Stimulated activated CD8-positive, alpha-beta memory T cell treated with anti-CD3 and anti-CD28 coated beads, Interleukin-4, amount 100 ng/mL, for 1 hour (primary cell): ENCODE measurements at places on chromosomes 3 and 15.

GRCh38 chr3:2599471-2599870 lies 500.8 kb downstream of the CNTN4 start:
- no peak for DNase-seq

DNA sequence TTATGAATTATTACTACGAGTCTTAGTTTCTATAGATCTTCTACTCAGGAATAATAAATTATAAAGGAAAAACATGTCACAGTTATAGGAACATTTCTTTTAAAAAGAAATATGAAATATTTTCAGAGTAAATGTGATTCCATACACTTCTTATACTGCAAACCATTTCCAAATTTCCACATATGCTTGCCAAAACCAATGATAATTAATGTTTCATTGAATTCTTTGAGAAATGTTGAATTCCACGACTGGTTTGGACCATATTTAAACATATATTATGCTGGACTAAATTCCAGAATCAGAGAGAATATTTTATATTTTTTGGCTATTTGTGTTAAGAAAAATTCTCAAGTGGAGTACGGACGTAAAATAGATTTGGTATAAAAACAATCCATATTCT lies 144.6 kb downstream of the EPHA3 start:
- DNase-seq, result no peak

GRCh38 chr15:37981775-37982174 lies 47.3 kb downstream of the TMCO5A start:
- no peak for DNase-seq

DNA sequence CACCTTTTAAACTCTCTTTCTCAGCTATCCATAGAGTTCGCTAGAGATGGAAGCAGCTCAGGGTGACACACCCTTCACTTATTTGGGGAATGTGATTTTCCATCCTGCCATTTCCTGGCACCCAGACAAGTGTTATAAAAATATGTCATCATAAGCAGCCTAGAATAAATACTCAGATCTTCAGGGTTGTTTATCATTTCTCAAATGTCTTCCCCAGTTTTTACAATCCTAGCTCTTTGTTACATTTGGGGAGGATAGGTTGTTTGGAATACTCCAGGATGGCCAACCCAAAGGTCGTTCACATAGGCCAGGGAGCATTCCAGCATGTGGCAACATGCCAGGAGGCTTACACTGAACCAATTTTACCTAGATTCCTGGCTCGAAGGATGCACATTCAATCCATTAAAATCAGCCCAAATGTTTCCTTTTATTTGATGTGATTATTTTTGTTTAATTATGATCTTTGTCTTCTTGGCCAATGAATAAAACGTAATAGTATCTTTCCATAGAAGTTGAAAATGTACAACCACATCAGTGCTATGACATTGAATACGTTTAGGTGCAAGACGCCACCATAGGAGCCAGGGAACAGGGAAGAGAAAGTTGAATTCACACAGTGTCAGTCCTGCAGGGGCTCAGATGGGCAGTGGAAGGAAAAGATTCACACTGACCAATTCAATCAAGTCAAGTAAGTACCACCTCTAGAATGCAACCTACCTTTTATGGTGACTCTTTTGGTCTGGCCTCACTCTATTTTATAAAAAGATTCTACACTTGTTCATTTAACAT lies 537.7 kb upstream of the MDFIC2 start:
- no peak for DNase-seq

DNA sequence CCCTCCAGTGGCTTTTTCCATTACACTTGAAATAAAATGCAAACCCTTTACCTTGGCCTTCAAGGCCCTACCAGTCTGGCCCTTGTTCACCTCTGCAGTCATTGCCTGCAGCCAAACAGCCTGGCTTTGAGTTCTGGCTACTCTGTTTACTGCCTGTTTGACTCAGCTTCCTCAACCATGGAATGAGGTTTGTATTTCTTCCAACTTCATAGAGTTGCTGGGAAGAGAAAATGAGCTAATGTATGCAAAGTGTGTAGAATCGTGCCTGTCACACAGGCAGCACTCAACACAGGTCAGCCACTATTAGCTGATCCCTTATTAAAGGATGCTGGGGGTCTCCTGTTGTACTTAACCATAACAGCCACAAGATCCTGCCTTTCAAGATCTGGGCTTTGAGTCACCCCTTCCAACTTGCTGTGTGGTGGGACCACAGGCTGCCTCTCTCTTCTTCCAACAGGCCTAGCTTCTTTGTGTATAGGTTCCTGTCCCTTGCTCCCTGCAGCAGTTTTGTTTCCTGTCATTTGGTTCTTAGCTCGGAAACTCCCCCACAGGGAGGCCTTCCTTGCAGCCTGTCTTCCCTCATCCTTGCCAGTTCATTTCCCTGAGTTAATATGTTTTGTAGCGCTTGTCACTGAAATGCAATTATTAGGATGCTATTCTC lies 6.4 kb downstream of the MED12L start:
- DNase-seq, result no peak

DNA sequence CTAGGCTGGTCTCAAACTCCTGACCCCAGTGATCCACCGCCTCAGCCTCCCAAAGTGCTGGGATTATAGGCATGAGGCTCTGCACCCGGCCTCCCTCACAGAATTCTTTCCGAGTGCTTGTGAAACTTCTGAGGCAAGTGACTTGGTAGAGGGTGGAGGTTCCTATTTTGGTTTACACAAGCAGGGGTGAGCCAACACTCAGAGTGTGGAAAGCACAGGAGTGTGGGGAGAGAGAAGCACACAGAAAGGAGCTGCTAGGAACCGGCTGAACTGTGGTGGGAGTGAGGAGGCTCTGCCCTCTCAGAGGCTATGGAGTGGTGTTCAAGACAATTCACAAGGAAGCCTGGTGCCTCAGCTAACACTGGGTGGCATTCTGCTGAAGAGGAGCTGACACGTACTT lies 7.7 kb downstream of the CAPN3 start:
- no peak for DNase-seq

- DNase-seq, result no peak
These were observed at the start of gene MB21D2 for GRCh38 chr3:192917404-192918274. Gene MB21D2 (minus strand): TSS chr3:192917856. CDS start chr3:192917840, 16 bp downstream.

DNA sequence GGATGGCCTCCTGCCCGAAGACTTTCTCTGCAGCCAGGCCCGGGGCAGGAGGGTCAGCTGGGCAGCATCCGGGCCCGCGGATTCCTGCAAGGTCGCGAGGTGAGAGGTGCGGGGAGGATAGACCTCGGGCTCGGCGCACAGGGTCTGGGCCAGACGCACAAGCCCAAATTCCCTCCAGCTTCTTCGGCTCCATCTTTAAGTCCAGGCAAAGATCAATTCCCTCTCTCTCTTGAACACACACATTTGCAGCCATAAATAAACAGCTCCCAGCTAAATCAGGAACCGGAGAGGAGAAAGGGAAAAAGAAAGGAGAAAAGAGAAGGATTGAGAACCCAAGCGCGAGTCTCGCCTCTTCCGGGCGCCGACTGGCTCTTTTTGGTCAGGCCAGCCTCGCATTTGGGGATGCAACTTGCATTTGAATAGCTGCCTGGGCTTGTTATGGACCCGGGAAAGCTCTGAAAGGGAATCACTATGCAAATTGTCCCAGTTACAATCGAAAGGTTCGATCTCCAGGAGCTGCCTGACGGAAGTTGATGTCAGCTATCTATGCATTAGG lies 14.5 kb upstream of the ONECUT1 start:
- DNase-seq, result no peak

DNA sequence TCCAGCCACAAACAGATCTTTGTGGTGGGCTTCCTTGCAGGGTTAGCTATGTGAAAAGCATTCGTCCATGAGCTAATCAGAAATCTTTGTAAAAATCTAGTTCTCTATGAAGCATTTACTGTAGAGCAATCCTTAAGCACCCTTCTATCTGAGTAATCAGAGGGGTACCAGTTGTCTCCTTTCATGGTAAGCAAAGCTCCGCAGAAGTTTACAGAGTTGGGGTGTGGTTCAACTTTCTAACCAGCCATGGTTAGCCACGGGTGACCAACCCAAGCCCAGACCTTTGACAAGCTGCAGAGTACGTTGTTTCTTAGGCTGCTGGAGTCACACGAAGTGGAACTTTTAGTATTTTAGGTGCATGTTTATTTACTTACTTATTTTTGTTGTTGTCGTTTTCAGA lies 77.4 kb downstream of the FLNB start:
- no peak for DNase-seq

DNA sequence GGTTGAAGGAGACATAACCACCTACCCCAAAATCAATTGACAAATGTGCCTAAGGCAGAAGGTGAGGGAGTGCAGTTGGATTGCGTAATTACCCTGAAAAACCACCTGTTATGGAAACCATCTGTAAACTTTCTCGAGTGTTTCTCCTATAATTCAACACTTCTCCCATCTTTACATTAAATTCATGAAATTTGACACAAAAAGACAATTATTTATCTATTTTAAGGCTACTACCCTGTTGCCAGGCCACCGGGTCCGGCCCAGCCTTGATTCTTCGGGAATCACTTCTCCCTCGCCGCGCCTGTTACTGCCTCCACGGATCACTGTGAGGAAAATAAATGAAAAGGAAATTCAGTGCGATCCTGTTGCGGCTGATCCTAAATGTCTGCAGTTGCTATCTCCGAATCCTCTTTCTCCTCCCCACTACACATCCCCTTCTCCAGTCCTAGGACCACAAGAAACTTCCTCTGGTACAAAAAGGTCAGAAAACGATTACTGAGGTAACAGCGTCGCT lies 646 bp downstream of the IQCB1 start:
- no peak for DNase-seq

DNA sequence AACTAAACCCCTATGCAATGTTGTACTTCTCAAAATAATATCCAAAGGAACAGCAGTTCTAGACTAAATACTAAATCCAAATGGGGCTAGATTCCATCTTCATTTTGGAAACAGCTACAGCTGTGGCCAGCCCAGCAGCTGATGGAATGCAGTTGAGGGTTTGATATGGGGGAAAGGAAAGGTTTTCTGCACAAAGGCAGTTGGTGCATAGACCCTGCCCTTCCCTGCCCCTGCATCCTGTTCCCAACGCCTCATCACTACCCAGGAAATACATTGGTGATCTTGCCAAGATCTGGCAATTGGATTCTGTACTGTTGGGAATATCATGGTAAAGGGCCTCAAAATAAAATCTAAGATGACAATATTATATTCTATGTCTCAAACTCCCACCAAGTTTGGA lies 43.9 kb downstream of the DTWD1 start:
- DNase-seq, result no peak

DNA sequence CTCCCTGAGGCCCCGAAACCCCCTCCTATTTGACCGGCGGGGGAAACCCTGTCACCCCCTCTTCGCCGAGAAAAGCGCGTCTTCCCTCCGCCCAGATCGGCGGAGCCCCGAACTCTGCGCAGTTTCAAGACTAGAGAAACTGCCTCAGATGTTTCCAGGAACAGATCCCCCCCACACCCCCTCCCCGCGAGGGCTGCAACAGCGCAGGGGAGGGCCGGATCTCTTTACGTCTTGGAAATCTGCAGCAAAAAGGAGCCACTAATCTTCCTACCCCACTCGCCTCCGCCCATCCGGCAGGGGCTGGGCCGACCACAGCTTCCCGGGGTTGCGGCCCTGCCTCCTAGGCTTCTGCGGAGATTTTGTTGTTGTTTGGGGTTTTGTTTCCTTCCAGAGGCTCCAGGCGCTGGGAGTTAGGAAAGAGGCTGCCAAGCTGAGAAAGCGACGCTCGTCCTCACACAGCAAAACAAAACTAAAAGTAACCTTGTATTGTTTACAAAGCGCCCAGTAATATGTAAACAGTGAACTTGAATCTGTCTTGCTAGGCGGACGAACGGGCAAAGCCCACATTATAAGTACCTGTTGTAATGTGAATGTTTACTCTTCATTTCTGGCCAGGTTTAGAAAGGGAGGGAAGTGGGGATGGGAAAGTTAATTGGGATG lies 2.2 kb downstream of the FOXB1 start:
- DNase-seq, result no peak

DNA sequence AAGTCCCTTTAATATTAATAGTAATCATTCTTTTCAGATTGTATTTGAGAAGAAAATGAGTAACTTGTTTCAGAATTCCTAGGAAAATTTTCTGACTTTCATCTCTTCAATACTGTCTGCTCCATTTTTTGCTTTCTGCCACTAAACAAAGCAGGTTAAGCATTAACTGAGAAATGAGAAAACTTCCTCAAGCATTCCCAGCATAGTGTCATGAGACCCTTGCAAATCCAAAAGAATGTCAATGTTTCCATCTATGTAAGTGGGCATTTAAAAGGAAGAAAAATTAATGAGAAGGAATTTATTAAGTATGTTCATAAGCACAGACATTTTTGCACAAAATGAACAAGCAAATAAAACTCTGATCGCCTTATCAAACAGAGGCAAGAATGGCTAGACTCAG lies 148.0 kb upstream of the STRIT1 start:
- DNase-seq, result no peak

GRCh38 chr3:78348664-78349063 lies 1308.8 kb downstream of the ROBO2 start:
- no peak for DNase-seq

DNA sequence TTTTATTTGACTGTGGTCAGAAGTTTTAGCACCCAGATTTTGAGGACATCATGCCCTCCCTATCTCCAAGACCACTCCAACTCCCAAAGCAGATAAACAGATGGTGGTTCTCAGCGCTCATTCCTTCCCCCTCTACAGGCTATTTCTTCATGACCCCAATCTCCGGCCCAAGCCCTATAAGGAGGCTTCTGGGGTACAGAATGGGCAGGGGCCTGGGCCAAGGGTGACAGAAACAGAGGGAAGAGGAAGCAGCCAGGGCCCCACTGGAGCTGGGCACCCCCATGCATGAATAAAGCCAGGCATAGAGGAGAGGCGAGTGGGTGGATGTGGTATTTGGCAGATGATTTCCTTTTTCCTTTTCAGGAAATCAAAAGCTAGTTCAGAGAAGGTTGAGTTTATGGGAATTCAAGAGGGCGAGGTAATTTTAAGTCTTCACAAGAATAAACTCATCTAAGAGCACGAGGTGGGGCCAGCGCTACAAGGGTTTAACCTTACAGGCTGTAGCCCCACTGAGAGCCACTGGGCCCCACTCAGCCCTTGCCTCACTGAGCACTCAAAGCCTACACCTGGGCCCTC lies 104.8 kb upstream of the HERC1 start:
- DNase-seq, result no peak

DNA sequence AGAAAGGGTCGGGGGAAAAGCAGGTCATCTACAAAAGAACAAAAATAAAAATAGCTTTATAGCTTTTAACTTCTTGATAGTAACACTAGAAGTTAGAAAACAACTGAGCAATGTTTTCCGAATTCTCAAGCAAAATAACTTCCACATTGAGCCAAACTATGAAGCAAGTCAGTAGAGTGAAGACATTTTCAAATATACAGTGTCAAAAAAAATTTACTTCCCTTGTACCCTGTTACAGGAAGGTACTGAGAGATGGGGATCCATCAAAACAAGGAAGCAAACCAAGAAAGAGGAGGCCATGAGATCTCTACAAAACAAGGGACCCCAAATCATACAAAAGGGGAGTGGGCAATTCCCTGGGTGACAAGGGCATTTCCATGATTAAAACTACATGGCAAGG lies 26.6 kb upstream of the STIMATE start:
- no peak for DNase-seq

DNA sequence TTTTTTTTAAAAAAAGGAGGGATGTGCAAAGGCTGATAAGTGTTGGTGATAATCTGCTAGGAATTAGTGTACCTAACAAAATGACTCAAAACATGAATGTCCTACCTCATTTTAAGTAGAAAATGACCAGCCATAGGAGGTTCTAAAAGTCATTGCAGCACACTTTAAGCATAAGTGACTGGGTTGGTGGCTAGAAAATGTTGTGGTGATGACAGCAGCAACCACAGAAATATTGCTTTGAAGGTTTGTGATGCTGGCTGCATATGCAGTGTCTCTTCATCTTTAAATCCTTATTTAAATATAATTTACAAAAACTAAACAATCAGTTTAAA lies 55.2 kb downstream of the CMSS1 start:
- no peak for DNase-seq

- DNase-seq, result no peak
These were observed 41.5 kb upstream of the ATP2B2 start for GRCh38 chr3:10546820-10547263.

- DNase-seq, result no peak
These were observed 25.6 kb downstream of the CDCP1 start for GRCh38 chr3:45120359-45121158.
